ENCODE measurements at places on chromosomes 11 and 22.

GRCh38 chr11:119178166-119178680, 7.1 kb upstream of the NHERF4 start:
- DNase-seq: no peak

DNA sequence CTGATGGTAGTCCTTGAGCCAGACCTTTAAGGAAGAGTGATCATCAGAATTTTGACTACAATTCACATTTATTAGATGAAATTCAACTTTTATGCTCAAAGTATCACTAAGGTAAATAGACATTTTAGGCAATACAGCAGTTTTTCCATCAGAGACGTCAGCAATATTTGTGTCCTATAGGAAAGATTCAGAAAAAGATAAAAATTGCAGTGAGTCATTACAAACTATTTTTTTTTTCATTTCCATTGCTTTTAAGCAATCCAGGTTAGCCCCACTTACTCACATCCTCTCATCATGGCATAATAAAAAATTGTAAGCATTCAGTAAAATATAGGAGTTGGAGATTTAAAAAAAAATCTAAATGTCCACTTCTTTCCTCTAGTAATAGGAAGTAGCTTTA, 46.9 kb downstream of the MSANTD4 start:
- no peak for DNase-seq

DNA sequence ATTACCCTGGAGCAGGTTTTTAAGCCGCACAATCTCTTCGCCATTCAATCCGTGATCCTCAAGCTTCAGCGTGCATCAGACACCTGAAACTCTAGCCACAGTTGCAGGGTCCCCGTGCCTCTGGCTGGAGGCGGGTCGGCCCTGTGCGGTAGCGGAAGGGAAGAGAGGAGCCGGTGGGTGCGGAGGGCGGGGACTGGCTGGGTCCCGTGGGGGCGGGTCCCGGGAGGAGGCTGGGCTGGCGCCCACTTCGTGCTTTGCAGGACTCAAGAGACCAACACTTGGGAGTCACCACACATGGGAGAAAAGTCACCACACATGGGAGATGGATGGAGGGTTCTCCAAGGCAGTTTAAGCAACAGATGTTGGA, 772 bp downstream of the C22orf15 start:
- no peak for DNase-seq

DNA sequence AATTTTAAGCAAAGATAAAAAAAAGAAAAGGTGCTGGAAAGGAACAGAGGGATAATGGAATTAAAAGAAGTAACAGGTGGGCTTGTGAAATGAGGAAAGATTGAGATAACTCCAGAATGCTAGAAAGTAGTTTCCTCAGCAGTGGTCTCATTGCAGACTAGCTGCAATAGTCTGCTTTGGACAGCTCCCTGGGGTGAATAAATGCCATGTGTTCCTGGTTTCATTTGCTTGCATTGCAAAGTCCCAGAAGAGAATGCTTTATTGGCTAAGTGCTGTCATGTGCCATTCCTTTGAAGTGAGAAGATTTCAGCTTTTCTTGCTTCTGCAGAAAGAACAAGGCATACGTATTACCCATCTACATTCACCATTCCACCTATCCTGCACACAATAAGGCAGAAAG, 478.8 kb upstream of the RAG2 start:
- DNase-seq: no peak

- no peak for DNase-seq
Measured at GRCh38 chr11:86799680-86800075, 664 bp upstream of the PRSS23 start.

DNA sequence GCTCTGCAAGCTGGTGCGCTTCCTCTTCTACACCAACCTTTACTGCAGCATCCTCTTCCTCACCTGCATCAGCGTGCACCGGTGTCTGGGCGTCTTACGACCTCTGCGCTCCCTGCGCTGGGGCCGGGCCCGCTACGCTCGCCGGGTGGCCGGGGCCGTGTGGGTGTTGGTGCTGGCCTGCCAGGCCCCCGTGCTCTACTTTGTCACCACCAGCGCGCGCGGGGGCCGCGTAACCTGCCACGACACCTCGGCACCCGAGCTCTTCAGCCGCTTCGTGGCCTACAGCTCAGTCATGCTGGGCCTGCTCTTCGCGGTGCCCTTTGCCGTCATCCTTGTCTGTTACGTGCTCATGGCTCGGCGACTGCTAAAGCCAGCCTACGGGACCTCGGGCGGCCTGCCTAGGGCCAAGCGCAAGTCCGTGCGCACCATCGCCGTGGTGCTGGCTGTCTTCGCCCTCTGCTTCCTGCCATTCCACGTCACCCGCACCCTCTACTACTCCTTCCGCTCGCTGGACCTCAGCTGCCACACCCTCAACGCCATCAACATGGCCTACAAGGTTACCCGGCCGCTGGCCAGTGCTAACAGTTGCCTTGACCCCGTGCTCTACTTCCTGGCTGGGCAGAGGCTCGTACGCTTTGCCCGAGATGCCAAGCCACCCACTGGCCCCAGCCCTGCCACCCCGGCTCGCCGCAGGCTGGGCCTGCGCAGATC, 16.5 kb downstream of the P2RY2 start:
- no peak for DNase-seq

DNA sequence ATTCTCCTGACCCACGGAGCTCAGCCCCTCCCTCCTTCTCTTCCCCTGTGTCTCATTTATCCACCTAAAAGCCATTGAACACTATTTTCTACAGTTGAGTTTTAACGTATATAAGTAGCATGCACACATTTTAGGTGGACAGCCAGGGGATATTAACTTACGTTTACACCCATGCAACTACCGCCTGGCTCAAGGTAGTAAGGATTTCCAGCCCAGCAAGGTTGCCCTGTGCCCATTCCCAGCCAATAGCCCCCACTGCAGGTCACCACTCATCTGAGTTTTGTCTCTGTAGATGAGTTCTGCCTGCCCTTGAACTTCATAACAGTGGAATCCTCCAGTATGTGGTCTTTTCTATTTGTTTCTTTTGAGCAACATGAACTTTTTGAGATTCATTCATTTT, 65.4 kb downstream of the SMIM38 start:
- DNase-seq: no peak

DNA sequence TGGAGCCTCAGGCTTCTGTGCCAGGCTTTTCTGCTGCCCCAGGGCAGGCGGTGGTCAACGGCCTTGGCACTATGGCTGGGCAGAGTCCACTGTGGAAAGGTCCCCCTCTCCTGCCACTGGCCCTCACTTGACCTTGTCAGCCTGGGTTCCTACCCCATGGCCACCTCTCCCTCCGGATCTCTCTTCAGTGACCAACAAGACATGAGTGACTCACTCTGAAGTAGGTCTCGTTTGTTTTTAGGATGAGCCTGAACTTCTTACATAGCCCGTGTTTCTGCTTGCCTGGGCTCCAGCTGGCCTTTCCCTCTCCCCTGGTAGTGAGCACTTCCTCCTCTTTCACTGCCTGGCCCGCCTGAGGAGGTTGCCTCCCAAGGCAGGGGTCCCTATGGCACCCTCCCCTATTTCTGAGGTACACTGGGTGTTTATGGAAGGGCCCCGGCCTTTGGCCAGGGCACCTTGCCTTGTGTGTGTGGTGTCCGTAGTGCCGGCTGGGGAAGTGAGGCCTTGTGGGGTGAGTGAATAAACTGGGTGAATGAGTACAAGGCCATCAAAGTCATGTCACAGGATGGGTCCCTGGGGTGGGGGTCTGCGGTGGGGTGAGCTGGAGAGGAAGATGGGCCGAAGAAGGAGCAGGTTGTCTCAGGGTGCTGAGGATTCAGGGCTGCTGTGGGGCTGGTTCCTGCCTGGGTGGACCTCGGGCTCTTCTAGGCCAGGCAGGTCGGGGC, 5.0 kb downstream of the SHANK3 start:
- no peak for DNase-seq
